GM12864 (cell line): ENCODE measurements at places on chromosomes 1 and 21.
A peak's percentile ranks its signal among the peaks of the same experiment; 100 is the strongest.

GRCh38 chr1:3795453-3796214 is 664 bp downstream of the LRRC47 start:
- DNase-seq = no peak

DNA sequence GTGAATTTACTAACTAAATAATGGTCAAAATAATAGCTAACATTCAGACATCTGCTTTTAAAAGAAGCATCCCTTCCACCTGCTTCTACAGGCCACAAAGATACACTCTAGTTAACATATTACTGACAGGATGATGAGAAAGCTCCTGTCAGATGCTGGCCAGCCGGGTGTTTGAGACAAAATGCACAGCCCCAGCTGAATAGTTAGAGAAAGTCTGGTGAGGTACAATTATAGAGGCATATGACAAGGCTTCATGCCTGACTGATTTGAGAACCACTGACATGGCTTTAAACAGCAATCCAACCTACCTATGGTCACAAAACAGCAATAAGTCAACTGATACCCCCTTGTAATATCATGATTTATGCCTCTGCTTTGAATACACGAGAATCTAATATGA is 137.0 kb downstream of the DENND1B start:
- DNase-seq = no peak

DNA sequence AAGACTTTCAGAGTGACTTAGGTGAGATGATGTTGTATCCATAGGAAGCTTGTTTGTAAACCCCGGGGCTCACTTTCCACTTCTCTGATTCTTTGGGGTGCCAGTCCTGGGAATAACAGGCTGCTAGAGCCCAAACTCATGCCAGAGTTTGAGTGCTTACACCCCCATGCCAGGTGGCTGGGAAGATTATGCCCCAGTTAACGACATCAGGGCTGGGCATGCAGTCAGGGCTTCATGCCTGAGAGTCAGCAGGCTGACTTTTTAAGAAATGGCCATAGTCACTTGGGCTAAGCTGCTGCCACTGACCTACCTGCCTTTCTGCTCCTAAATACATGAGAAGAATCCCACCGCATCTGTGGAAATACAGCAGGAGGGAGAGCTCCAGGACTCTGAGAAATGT is 425.6 kb upstream of the VAMP3 start:
- DNase-seq = no peak

GRCh38 chr1:230711245-230711644 is 2.7 kb downstream of the AGT start:
- no peak for DNase-seq

- DNase-seq = no peak
Measured at GRCh38 chr1:168000656-168001055, 63.8 kb upstream of the MPC2 start.

GRCh38 chr1:146016891-146017290 is 4.6 kb downstream of the HJV start:
- DNase-seq = no peak

GRCh38 chr1:1272341-1273208 is 1.1 kb downstream of the UBE2J2 start:
- no peak for DNase-seq

GRCh38 chr1:108969346-108969745 is 6.1 kb upstream of the CLCC1 start:
- DNase-seq = no peak

- no peak for DNase-seq
Measured at GRCh38 chr1:61171974-61172373, 89.6 kb downstream of the NFIA start.

DNA sequence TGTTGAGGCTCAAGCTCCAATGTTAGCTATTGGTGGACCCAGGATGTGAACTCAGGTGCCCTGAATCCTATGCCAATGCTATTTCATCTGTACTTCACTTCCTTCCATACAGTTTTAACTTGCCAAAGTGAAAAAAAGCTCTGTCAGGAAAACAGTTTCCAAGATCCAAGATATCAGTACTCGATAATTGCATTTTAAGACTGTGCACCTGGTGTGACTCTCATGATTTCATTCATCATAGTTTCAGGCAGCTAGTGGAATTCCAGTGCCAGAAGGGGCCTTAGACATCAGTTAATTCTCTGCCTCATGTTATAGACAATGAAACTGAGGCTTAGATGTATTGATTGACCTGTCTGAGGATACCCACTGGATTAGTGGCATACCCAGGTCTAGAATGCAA is 26.5 kb upstream of the LEPR start:
- no peak for DNase-seq

- no peak for DNase-seq
Measured at GRCh38 chr21:43989401-43989800, 22.7 kb upstream of the TRAPPC10 start.

DNA sequence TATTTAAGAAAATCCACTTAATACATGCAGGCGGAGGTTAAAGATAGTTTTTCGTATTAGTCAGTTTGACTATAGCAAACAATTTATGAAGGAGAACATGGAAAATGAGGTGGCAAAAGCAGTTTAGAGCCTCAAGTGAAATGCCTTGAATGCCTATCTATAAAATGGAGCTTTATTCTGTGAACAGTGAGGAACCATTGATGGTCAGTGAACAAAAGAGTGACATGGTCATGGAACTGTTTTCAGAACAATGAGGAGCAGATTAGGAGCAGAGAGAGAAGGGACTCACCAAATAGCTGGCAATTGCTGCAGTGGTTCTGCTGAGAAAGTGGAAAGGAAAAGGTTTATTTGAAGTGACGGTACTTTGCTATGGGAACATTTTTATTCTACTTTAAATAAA is 299.8 kb downstream of the DUSP10 start:
- DNase-seq = no peak

DNA sequence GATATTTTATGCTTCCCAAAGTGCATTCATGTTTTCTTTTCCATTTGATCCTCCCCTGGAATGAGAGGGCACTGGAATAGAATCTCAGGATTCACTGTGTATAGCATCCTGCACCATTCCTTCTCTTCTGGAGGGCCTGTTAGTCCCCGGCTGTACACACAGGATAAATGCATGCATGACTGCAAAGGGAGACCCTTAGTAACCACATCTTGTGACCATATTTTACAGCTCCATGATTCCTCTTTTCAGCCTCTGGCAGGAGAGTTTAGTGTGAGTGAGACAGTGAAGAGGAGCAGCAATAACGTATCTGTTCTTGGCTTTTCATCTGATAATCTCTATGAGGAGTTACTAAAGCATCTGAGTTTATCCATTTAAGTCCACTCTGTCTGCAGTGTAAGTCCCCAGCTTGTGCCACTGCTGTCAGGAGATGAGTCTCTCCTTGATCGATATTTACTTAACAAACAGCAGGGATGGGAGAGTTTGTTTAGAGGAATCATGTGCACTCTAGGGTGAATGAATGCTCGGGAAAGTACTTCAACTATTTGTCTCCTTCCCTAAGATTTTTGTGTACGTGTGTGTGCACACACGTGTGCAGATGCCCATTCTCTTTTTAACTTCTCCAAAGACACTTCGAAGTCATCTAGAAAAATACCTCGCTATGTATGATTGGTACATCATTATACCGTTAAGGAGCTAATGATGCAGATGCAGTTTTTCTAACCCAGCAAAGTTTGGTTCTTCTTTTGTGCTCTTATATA is 41.1 kb downstream of the PROX1 start:
- no peak for DNase-seq

DNA sequence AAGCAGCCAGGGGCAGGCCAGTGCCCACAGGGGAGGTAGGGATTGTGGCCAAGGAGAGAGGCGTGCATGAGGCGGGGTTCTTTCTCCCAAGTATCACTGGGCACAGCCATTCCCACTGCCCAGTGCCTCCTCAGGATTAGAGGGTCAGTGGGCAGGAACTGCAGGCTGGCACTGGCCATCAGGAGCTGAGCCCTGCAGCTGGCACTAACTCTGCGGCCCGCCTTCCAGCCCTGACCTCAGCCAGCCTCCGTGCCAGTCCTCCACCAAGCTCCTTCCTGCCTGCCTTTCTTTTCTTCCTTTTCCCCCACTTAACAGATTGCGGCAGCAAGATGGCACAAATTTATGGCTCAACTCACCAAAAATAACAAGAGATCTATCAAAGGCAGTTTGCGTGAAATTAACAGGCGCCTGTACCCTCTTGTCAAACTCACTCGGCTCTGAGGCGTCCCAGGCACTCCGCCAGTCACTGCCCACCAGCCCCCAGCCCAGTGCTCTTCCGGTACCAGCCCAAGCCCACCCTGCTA is 11.1 kb downstream of the ADGRB2 start:
- DNase-seq = no peak

DNA sequence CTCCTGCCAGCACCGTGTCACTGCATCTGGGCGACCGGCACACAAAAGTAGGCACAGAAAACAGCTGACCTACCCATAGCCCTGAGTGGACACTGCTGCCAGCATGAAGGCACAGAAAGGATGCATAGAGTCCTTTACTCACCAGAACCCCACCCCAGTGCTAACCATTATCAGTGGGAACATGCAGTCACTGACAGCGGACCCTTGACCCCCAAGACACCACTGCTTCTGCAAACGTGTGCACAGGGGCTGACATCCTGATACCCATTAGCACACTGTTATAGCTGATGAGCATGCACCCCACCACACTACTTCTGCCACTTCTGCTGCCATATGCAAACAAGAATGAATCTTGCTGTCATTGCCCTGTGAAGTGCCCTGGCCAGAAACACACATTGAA is 953.0 kb upstream of the NCAM2 start:
- DNase-seq = no peak

DNA sequence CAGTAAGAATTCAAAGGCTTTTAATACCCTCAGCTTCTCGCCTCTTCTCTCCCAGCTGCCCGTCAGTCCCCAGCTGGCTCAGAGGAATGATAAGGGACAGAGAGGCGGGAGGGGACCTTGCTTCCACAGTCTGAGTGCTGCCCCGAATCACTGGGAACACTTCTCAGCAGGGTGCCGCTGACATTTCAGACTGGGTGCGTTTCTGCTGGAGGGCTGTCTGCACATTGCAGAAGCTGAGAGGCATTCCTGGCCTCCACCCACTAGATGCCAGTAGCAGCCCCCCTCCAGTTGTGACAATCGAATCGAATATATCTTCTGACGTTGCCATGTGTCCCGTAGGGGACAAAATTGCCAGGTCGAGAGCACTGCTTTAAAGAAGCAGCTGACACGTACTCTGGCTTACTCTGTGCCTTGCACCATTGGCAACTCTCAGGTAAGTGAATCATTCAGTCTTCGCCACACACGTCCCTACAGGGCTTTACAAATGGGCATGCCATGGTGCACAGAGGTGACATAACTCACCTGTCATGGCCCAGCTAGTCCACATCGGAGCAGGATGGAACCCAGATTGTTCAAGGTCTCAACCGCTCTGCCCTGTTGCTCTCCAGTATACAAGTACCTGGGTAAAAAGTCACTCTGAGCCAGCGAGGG is 23.9 kb downstream of the CTNNBIP1 start:
- DNase-seq = no peak

DNA sequence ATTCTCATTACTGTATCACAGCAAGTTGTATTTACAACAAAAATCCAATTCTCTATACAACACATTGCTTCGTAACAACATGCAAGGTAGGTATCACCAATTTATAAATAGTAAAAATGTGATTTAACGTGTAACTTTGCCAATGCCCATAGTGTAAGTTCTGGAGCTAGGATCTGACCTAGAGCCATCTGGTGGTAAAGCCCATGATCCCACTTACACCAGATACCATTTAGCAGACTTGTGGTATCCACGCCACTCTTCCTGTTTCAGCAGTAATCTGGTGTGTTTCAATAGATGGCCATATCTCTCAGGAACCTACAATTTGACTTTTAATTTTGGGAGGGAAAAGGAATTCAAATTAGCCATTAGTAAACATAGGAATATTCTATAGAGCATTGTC is 10.2 kb downstream of the SETSIP start:
- DNase-seq = no peak

- no peak for DNase-seq
Measured at GRCh38 chr1:185670187-185670627, 64.0 kb upstream of the HMCN1 start.

- DNase-seq = peak; percentile 97
Measured at GRCh38 chr1:100132566-100133477, at the start of the genes SASS6 and TRMT13. Gene SASS6 (minus strand): TSS chr1:100132930. CDS start chr1:100132814, 116 bp downstream. Gene TRMT13 (plus strand): TSS chr1:100133163. CDS start chr1:100133169, 6 bp downstream.

GRCh38 chr1:199665371-199665770 is 362.1 kb upstream of the NR5A2 start:
- no peak for DNase-seq

DNA sequence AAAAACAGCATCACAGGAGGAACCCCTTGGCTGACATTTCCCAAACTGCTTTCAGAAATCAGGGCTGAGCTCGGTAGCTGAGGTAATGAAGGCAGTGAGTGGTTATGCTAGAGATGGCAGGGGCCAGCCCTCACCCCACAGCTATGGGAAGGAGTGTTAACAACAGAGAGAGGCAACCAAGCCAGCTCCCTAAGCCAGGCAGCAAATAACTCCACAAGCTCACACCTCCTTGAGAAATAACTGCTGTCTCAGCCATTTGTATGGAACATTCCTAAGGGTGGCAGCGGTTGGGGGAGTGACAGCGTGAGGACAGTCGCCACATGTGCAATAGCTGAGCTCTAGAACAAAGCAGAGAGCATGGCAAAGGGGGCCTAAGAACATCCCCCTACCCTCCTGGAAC is 42.6 kb downstream of the LMX1A start:
- no peak for DNase-seq

DNA sequence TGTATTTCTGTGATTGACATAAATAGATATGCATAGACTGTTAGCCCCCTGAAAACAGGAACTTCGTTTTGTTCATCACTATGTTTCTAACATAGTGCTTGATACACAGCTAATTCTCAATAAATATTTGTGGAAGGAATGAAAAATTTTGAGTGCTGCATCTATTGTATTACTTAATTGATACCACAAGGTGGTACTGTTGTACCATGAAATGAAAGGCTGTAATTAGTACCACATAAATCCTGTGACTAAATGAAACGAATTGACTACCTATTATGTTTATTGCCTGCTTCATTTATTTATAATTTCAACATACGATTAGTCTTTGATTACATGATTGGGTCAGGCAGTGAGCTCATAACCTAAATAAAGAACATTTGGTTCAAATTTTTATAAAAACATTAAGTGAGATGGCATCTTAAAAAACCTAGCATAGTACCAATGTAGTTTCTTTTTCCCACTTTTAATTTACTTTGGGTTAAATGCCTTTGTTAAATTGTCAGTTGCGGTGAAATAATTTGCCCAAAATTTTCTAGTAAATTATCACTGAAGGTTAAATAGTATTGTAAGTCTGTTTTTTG is 15.0 kb upstream of the TGFB2 start:
- DNase-seq = no peak

DNA sequence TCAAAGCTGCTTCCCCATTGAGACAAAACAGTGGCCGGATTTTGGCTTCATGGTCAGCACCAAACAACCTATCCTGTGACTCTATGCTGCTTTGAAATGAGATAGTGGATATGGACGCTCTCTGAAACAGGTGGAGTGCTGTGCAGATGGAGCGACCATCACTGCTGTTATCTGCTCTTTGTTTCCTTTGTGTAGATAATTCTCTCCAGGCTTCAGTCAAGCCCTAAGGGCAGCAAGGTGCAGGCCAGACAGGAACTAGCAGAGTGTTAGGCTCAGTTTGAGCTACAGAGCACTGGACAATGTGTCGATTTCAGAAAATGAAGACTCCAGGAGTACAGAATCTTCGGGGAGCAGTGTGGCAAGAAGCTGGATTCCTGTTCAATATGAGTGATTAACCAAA is 4.8 kb upstream of the IRF6 start:
- no peak for DNase-seq
